CD4-positive, alpha-beta T cell treated with Interleukin-17A for 4 hours (primary cell): ENCODE measurements at places on chromosomes 4 and X.

GRCh38 chrX:11264925-11265324 lies 28.3 kb upstream of the AMELX start:
- no peak for DNase-seq

DNA sequence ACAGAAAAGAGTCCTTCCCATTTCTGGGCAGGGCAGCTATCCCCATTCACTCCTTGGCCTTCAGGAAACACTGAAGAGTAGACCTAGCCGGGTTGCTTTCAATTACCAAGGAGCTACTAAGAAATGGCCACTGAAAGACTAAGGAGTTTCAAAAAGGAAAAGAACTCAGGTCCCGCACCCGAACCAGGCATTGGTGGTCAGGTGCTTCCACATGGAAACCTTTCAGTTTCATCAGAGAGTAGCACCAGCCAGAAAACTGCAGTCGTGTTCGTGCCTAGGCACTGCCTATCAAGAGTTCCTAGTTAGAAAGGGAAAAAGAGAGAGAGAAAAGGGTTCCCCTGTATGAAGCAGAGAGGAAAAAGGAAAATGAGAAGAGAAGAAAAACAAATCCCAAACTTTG lies 237.9 kb downstream of the KLHL4 start:
- DNase-seq, result no peak

DNA sequence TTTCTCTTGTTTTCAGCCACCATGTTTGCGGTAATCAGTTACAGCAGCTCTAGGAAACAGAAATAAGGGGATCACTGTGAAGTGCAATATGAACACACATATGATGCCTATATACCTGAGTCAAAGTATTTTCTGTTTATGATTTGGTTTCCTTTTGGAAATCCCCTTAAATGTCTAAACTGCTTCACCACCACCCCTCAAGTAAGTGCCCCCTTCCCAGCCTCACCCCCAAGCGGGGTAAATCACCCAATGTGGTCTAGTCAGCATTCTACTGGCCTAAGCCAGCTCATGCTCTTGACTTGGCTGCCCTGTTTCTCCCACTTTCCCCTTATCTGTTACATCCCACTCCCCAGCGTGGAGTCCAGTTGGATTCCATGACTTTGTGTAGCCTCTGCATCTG lies 176.5 kb downstream of the QDPR start:
- no peak for DNase-seq

DNA sequence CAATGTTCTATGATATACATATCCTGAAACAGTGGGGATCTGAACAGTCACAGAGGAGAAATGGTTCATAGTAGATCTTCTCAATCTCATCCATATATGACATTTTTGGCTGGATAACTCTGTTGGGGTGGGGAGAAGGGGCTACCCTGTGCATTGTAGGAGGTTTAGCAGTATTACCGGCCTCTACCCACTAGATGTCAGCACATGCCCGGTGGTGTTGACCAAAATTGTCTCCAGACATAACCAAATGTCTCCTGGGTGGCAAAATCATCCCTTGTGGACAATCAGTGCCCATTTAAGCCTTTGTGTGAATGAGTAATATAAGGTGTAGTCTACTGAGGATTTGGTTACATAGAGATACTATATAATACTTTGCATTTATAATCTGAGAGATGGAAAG lies 89.9 kb downstream of the PLS3 start:
- DNase-seq, result peak; percentile 19

DNA sequence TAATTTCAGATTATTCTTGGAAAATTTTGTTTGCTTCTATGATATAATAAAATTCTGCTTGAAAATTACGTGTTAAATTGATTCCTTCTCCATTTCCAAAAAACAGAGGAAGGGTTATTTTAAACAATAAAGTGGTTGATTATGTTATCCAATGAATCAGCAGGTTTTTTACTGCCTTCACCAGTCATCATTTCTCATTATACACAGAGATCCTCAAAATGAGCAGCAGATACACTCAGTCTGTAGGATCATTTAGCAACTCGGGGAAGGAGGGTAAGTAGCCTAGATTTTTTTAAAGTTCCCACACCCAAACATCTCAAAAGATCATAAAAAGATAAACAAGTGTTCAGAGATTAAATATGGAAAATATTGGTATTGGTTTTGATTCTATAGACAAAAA lies 6.8 kb upstream of the TMEM144 start:
- no peak for DNase-seq

- no peak for DNase-seq
Measured at GRCh38 chr4:138890891-138891570, 124.5 kb upstream of the NOCT start.

GRCh38 chr4:124833831-124834505 lies 121.4 kb upstream of the ANKRD50 start:
- no peak for DNase-seq

- DNase-seq, result no peak
Measured at GRCh38 chr4:687048-687970, 1.6 kb downstream of the SLC49A3 start.

- no peak for DNase-seq
Measured at GRCh38 chr4:152039691-152040090, 278.9 kb upstream of the GATB start.

- DNase-seq, result no peak
Measured at GRCh38 chr4:116018831-116019230, 905.4 kb upstream of the NDST4 start.

DNA sequence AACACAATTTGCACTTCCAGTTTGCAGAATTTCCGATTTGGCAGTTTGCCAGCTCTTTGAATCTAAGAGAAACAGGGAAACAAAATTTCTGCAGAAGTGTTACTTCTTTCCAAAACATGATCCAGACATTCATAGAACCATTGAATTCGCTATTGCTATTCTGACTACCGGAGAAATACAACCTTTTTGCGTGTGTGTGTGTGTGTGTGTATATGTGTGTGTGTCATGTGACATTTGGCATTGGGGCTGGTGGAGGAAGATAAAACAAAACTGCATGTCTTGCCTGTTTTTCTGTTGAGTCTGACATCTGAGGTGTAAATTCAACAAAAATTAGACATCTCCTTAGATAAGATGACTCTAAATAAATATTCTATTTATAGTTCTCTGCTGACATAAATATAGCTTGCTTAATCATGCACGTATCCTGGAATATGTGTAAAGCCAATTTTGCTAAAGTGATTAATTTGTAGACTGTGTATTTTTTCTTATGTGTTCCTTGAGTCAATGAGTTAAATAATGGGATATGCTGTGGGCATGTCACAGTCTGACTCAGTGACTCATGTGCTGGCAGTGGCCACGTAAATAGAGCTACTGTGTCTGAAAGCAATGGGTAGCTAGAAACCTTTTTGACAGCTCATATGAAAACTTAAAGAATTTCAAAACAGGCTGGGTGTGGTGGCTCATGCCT lies 98.9 kb downstream of the HPGD start:
- peak; percentile 25 for DNase-seq

GRCh38 chrX:76420237-76420636 lies 7.3 kb upstream of the MAGEE1 start:
- no peak for DNase-seq

DNA sequence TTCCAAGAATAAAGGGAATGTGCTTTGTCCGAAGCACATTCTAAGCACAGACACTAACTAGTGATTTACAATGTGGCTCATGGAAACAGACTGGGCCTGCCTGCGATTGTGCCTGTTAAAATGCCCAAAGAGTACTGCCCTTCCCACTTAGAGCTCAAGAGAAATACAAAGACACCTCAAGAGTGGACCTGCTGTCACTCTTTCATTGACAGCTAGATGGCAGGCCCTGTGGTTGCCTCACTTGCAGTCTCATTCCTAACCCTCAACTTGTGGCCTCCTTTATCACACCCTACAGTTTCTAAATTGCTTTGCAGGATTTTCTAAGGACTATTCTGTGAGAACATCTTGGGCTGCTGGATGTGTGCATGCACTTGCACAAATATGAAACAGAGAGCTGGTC lies 331.0 kb upstream of the EMCN start:
- peak; percentile 6 for DNase-seq

- no peak for DNase-seq
Measured at GRCh38 chrX:11193035-11193469, 81.9 kb downstream of the HCCS start.

DNA sequence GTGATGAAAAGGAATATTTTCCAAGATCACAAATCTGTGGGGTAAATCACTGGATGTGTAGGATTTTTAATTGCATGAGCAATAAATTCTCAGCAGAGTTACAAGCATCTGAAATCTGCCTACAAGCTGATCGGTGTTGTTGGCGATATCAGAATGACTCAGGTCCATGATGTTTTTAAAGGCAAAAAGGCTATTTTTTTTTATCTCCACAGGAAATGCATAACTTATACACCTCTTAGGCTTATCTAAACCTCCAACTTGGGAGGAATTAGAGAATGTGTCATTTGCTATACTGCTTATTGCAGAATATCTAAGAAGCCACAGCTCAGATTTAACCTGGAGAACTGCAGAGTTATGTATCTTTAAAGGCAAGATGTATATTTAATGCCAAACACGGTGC lies 61.6 kb downstream of the KIT start:
- DNase-seq, result no peak

- DNase-seq, result no peak
Measured at GRCh38 chr4:8293131-8293975, 23.8 kb downstream of the HTRA3 start.

DNA sequence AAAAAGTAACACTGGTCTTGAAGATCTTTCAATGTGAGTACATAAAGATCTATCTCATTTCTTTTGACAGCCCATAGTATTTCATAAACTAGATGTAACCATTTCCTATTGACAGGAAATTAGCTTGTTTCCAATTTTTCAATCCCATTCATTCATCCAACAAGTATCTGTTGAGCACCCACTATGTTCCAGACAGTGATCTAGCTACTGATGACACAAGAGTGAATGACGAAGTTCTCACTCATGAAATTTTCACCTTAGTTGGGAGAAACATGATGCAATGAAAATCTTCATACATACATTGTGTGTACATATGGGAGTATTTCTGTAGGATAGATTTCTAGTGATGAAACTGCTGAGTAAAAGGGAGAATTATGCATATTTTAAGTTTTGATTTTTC lies 1.7 kb downstream of the CD38 start:
- no peak for DNase-seq

- DNase-seq, result no peak
Measured at GRCh38 chr4:69156913-69157312, 57.6 kb downstream of the UGT2B11 start.

DNA sequence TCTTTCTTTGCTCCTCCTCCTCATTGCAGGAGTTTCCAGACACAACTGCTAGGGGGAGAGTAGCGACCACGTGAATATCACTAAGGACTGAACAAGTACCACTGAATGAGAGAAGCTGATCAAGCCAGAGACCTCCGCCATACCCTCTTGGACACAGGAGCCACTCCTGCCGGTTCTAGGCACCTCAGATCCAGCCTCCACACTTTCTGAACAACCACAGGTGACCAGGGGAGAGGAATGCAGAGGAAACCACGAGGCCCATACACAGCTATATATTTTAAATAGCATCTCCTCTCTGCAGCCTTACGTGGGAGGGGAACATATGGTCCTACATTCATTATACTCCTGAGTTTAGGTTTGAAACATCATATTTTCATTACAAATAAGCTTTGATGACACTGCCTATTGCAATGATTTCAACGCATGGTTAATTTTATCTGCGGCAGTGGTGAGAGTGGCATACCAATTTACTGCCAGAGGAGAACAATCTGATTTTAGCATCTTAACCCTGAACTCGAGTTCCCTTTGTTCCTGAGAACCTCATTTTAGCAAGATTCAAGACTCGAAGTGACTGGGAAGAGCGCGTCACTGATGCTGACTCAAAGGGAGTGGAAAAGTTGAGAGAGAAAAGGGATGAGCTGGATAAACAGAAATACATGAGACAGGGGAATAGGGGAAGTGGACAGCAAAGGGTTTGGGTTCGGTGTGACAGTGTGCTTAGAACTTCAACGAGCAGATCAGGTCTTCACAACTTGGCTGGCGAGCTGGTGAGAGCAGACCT lies 231.7 kb upstream of the PPARGC1A start:
- DNase-seq, result no peak

- DNase-seq, result no peak
Measured at GRCh38 chr4:7132730-7133582, 59.4 kb upstream of the SORCS2 start.

GRCh38 chrX:112571388-112571787 lies 108.3 kb downstream of the LHFPL1 start:
- no peak for DNase-seq

- DNase-seq, result no peak
Measured at GRCh38 chr4:169269916-169270809, 593 bp downstream of the SH3RF1 start.

DNA sequence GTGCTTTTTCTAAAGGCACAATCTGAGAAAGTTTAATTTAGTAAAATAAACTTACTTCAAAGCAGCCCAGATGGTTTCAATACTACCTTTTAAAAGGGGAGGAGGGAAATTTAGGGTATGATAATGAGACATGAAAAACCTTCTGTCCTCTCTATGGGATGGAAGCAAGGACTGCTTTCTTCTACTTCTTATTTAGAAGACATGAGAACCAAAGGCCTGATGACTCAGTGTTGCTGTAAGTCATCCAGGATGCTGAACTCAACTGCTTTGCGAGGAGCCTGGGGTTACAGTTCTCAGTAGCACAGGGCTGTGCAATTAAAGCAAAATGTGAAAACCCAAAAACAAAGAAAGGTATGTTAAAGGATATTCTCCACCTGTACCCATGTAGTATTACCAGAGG lies 140.8 kb upstream of the EDNRA start:
- DNase-seq, result no peak

- DNase-seq, result no peak
Measured at GRCh38 chrX:69136546-69137331, 28.5 kb downstream of the PJA1 start.

- peak; percentile 19 for DNase-seq
Measured at GRCh38 chr4:71186566-71187403, 152.0 kb upstream of the SLC4A4 start.

- no peak for DNase-seq
Measured at GRCh38 chrX:123340696-123341095, 156.6 kb downstream of the GRIA3 start.

GRCh38 chrX:139933904-139934303 lies 1.1 kb upstream of the ATP11C start:
- no peak for DNase-seq
